ENCODE measurements at places on chromosomes 2 and 18. TPM values are rescaled to one million over a fixed set of nuclear protein-coding genes. Genes with fewer than 3 reads are reported as not detected.

DNA sequence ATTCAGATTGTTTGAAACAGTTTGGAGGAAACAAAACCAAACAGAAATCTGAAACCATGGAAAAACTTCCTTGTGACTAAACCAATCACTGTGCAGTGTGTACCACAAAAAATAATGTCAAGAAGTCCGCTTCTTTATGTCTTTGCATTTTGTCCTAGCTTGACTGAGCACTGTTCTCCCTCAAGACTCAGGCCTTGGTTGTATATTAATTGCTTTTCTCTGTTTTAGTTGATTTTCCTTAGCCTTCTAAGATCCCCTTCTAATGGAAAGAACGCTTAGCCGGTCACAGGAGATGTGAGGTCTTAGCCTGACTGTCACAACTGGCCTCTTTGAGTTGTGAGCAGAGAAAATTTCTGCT is 56.6 kb downstream of the LCLAT1 start:
- no peaks in the 10 kb centered on the region for H3K36me3 ChIP-seq
- no peaks in the 10 kb centered on the region for H3K4me1 ChIP-seq
- DNase-seq = no peak
- no peaks in the 10 kb centered on the region for H3K27me3 ChIP-seq
- no peak overlapping the region for H3K4me3 ChIP-seq

DNA sequence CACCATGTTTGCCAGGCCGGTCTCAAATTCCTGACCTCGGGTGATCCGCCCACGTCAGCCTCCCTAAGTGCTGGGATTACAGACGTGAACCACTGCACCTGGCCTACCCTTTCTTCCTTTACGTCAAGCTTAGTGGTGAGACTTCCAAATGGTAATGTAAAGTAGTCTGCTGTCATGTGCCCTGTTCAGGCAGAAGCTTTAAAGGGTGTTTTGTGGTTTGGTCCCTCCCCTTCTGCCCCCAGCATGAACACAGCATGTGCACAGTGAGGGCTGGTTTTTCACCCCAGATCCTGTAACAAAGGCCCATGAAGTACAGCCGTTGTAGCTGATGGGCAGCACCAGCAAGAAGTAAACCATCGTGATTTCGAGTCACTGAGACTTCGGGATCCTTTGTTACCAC is 2.7 kb upstream of the DTYMK start:
- no peaks in the 10 kb centered on the region for H3K27me3 ChIP-seq
- no peak for DNase-seq
- H3K4me3 ChIP-seq = no peak overlapping the region
- H3K27ac ChIP-seq = no peak overlapping the region

DNA sequence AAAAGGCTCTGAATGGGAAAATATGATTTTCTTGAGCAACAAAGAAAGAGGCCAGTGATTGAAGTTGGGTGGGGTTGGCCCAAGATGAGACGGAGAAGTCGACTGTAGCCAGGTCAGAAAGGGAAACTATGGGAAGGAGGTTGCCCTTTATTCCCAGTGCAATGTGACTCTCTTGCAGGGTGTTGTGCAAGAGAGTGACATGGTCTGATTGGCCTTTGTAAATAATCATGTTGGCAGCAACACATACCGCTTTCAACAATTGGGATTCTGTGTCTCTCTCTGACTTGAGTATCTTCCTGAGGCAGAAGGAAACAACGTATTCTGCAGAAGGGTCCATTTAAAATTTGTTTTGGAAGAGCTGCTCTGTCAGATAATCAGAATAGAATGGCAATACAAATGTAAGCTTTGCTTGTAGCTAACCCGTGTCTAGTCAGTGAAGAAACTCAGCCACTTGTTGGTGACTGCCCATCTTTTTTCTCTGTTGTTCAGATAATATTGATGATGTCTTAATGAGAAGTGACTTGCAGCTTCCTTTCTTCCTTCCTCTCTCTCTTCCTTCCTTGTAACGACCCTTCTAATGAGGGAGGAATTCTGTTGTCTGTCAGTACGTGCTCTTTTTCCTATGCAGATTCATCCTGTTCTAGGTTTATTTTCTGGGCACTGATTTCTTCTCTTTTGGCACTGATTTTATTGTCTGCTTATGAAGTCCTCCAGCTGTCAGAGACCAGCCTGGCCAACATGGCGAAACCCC is 311.0 kb upstream of the FAM98A start:
- no peak for DNase-seq
- no peak overlapping the region for H3K4me3 ChIP-seq
- no peaks in the 10 kb centered on the region for H3K36me3 ChIP-seq
- H3K4me1 ChIP-seq = no peaks in the 10 kb centered on the region
- H3K27me3 ChIP-seq = no peaks in the 10 kb centered on the region

DNA sequence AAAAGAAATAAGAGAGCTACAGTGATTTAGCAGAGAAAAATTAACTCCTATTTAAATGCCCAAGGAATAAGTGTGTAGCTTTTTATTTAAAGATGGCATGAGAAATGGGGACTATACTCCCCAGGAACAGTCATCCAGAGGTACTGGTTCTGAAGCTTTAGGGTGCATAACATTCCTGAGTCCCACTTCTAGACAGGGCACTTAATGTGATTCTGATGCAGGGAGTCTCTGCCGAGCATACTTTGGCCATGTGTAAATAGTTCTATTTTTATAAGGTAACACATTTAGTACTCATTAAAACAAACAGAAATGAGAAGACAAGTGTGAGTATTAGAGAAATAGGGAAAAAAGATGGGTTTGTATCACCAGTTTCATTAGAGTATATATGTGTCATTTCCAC is 154.7 kb upstream of the WDSUB1 start:
- H3K27ac ChIP-seq = no peak overlapping the region
- DNase-seq = no peak
- H3K4me1 ChIP-seq = no peaks in the 10 kb centered on the region
- H3K36me3 ChIP-seq = peaks cover 13% of the 10 kb centered on the region
- no peak overlapping the region for H3K4me3 ChIP-seq

DNA sequence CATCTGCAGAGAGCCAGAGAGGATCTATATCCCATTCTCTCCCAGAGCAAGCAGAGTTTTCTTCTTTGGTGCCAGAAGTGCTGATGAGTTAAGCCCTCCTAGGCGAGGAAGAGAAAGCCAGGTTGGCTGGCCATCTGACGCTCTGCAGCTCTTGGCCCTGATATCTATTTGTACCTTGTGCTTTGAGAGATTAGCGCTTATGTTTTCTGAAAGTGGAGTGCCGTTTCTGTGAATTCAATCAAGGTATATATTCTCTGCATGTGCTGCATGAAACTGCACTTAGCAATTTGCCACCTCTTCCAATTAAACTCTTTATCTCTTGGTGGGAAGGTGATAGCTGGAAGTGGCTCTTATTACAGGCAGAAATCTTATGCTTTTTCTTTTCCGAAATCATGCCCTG is 177.5 kb downstream of the LPIN1 start:
- no peaks in the 10 kb centered on the region for H3K27me3 ChIP-seq
- DNase-seq = no peak
- no peak overlapping the region for H3K4me3 ChIP-seq
- H3K36me3 ChIP-seq = no peaks in the 10 kb centered on the region
- no peaks in the 10 kb centered on the region for H3K4me1 ChIP-seq
- no peak overlapping the region for H3K27ac ChIP-seq

- no peak overlapping the region for H3K27ac ChIP-seq
- H3K27me3 ChIP-seq = no peaks in the 10 kb centered on the region
- no peak for DNase-seq
- no peak overlapping the region for H3K4me3 ChIP-seq
- no peaks in the 10 kb centered on the region for H3K36me3 ChIP-seq
- H3K4me1 ChIP-seq = no peaks in the 10 kb centered on the region
Observed at GRCh38 chr2:108074946-108075345, 88.6 kb downstream of the SLC5A7 start.

DNA sequence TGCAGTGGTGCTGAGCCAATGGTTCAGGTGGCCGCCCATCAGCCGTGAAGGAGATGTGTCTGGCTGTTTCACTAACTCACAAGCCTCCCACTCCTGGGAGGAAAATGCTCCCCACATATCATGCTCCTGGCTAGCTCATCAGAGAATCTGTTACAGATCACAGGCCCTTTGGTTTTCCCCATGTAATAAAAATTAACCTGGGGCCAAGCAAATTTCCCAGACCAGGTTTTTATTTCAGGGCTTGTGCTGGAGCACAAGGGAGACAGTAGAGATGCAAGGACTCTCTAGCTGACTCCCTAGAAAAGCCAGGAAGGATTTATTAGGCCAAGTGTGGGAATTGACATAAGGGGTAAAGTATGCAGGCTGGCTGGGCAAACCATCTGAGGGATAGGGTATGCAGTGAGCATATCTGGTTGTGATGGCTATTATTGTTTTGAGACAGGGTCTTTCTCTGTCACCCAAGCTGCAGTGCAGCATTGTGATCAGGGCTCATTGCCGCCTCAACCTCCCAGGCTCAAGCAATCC is 40.6 kb upstream of the CCBE1 start:
- peaks cover 3% of the 10 kb centered on the region for H3K4me1 ChIP-seq
- H3K36me3 ChIP-seq = no peaks in the 10 kb centered on the region
- no peak overlapping the region for H3K27ac ChIP-seq
- no peak overlapping the region for H3K4me3 ChIP-seq
- no peak for DNase-seq
- no peaks in the 10 kb centered on the region for H3K27me3 ChIP-seq

- no peak overlapping the region for H3K27ac ChIP-seq
- no peak for DNase-seq
- H3K4me1 ChIP-seq = no peaks in the 10 kb centered on the region
- H3K36me3 ChIP-seq = no peaks in the 10 kb centered on the region
- H3K27me3 ChIP-seq = no peaks in the 10 kb centered on the region
Observed at GRCh38 chr2:8203364-8203763, 478.5 kb upstream of the ID2 start.

GRCh38 chr2:110099471-110100225 is 16.0 kb downstream of the MALL start:
- no peak for DNase-seq
- no peaks in the 10 kb centered on the region for H3K27me3 ChIP-seq
- no peak overlapping the region for H3K4me3 ChIP-seq

DNA sequence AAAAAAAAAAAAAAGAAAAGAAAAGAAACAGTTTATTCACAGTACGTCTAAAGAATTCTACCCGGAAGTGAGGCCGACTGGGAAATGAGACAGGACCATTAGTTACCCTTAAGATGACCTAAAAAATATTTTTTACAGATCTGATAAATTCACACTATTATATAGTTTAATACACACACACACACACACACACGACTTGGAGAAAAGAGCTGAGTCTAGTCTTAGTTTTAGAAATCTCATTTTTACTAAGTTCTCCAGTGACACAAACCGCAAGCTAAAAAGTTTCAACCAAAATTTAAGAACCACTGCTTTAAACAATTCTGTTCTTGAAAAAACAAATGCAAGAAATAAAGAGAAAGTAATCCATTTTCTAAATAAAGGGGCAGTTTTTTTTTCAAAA is 27.1 kb downstream of the ST3GAL5 start:
- H3K36me3 ChIP-seq = peaks cover 8% of the 10 kb centered on the region
- H3K27ac ChIP-seq = no peak overlapping the region
- no peaks in the 10 kb centered on the region for H3K27me3 ChIP-seq
- DNase-seq = no peak
- peaks cover 21% of the 10 kb centered on the region for H3K4me1 ChIP-seq

- H3K4me1 ChIP-seq = no peaks in the 10 kb centered on the region
- DNase-seq = no peak
- no peak overlapping the region for H3K27ac ChIP-seq
- no peak overlapping the region for H3K4me3 ChIP-seq
- no peaks in the 10 kb centered on the region for H3K36me3 ChIP-seq
- no peaks in the 10 kb centered on the region for H3K27me3 ChIP-seq
Observed at GRCh38 chr2:2831633-2832032, 500.6 kb upstream of the MYT1L start.

GRCh38 chr2:54866179-54866578 is 142.7 kb downstream of the EML6 start:
- no peaks in the 10 kb centered on the region for H3K36me3 ChIP-seq
- DNase-seq = peak; percentile 40
- no peaks in the 10 kb centered on the region for H3K4me1 ChIP-seq
- H3K27me3 ChIP-seq = no peaks in the 10 kb centered on the region

GRCh38 chr18:26653943-26654615 is 105.7 kb upstream of the KCTD1 start:
- H3K4me3 ChIP-seq = no peak overlapping the region
- H3K36me3 ChIP-seq = no peaks in the 10 kb centered on the region
- no peak overlapping the region for H3K27ac ChIP-seq

DNA sequence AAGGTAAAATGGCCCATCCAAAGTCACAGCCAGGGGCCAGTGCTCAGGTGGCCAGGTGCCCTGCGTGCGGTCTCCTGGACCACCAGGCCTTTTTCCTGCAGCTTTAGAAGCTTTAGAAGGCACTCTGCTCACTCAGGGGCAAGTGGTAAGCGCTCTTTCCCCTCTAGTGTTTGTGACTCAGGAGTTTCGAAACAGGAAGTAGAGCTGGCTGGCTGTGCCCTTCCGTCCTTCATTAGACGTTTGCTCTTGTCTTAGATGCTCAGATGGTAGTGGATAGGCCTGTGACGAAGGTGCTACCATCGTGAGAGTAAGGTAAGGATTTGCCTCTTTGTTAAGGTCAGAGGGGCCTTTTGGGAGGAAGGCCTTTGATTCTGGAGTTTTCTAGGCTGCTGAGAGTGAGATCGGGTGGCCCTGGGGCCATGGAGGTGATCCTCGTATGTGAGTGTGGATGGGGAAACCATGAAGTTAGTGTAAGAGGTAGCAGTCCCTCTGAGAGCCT is at the start of gene CASP8:
Gene CASP8 (plus strand): TSS at position 235 of the 499 bp plus-strand sequence. CDS start 5,951 bp downstream, outside the sequence.
- DNase-seq = peak; percentile 33
- no peaks in the 10 kb centered on the region for H3K36me3 ChIP-seq
- no peak within 1 kb of the TSS for H3K27ac ChIP-seq
- H3K4me3 ChIP-seq = peak within 1 kb of the TSS; percentile 77

GRCh38 chr2:117056376-117056748 is 758.1 kb upstream of the DDX18 start:
- H3K27me3 ChIP-seq = no peaks in the 10 kb centered on the region
- no peak overlapping the region for H3K27ac ChIP-seq
- H3K4me3 ChIP-seq = no peak overlapping the region
- H3K36me3 ChIP-seq = no peaks in the 10 kb centered on the region
- DNase-seq = no peak
- no peaks in the 10 kb centered on the region for H3K4me1 ChIP-seq

The SPATA3 gene
- total RNA-seq = not detected

The CCDC150 gene
- 4.4 TPM for total RNA-seq

The C1QL2 gene
- 0.20 TPM for total RNA-seq

The MAP3K19 gene
- total RNA-seq = not detected

The SIX3 gene
- total RNA-seq = 0.48 TPM

The FLACC1 gene
- 1.7 TPM for total RNA-seq

The EPAS1 gene
- 42.8 TPM for total RNA-seq

The PDCL3 gene
- total RNA-seq = 35.5 TPM

The ALPI gene
- not detected for total RNA-seq
